Hepatic stellate cell (primary cell): ENCODE measurements at places on chromosomes 3 and 15.

DNA sequence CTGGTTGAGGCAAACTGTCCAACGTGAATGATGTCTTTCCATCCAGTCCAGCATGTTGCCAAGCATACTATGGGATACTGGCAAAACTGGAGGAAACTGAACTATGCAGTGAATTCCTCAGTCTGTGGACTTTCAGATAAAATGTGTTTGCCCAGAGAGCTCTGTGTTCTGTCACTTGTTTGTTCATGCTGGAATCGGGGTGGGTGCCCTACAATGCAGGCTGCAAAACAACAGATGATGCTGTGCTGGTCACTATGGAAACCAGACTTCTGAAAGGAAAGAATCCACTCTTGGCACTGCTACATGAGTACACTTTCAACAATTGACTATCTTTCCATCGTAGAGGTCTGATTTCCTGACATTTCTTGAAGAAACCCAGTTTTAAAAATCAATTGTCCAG, 272.5 kb upstream of the ARHGEF26 start:
- no peak for DNase-seq

GRCh38 chr3:152269056-152269830, 514 bp downstream of the MBNL1 start:
- DNase-seq = no peak

DNA sequence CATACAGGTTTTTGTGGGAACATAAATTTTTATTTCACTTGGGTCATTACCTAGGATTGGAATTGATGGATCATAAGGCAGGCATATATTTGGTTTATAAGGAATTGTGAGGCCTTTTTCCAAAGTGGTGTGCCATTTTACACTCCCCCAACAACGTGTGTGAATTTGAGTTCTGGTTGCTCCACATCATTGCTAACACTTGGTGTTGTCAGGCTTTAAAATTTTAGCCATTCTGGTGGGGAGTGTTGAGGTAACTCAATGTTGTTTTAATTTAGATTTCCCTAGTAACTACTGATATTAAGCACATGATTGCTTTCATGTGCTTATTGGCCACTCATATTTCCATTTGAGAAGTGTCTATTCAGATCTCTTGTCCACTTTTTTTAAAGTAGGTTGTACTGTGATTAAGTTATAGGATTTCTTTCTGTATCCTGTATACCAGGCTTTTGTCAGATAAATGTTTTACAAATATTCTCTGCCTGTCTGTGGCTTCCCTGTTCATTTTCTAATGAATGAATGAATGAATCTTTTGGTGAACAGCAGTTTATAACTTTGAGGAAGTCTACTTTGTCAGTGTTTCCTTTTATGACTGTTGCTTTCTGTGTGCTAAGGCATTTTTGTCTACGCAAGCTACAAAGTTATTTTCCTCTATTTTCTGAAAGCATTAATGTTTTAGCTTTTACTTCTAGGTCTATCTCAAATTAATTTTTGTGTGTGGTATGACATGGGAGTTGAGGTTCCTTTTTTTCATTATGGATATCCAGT, 17.9 kb upstream of the NR2C2 start:
- DNase-seq = no peak

- DNase-seq = no peak
These were observed 98.2 kb downstream of the CNTN6 start for GRCh38 chr3:1191026-1191425.

- no peak for DNase-seq
These were observed 7.8 kb downstream of the VWA5B2 start for GRCh38 chr3:184237211-184237610.

DNA sequence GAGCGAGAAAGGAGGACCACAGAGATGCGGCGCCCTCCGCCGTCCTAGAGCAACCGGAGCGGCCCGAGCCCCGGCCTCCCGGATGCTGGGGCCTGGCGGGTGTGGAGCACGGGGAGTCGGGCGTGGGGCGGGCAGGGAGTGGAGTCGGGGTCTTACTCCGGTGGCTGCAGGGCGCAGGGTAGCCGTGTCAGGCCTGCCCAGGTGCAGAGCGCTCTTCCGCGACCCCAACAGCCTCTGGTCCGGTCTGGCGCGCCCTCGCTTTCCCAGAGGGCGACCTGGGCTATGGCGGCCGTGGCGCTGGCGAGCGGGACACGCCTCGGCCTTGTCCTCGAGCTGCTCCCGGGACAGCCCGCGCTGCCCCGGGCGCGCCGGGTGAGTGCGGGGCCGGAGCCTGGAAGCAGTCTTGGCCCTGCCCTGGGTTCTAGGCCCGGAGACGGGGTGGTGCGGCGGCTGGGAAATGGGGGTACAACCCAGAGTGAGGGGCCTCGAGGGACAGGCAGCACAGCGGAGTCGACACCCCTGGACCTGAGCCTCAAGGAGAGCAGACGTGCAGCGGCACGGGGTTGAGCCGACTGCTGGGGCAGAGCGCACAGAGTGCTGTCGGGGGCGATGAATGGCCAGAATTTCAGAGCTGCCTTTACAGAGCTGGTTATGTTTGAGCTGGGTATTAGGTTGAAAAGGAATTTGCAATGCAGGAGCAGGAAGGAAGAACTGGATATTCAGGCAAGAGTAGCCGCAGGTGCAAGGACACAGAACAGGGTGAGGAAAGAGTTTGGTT, at the start of gene ZNF662:
Gene ZNF662 (plus strand): TSS at position 73 of the 778 bp plus-strand sequence. CDS start 1,973 bp downstream, outside the sequence.
- DNase-seq = peak; percentile 46

- DNase-seq = no peak
These were observed 183.5 kb upstream of the LYSMD4 start for GRCh38 chr15:99916668-99917223.

DNA sequence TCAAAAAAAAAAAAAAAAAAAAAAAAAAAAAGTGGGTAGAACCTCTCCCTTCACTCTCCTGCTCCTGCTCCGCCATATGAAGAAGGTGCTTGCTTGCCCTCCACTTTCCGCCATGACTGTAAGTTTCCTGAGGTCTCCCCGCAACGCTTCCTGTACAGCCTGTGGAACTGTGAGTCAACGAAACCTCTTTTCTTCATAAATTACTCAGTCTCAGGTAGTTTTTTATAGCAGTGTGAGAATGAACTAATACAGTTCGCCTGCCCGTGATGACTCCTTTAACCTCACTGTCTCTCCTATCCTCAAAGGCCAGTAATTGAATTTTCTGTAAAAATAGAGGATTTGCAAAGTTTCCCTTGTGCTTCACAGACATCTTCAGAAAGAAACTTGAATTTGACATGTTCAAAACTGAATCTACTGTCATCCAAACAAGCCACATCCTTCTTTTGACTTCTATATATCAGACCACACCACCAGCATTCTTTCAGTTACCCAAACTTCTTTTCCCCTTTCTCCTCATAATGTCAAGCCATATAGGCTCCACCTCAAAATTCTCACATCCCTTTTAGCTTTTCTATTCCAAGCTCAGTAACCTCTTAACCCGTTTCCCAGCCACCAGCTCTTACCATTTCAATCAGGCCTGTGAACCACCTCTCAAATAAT, 44.3 kb downstream of the P2RY1 start:
- DNase-seq = no peak

GRCh38 chr3:33067484-33067883, 29.5 kb downstream of the GLB1 start:
- DNase-seq = no peak
